ENCODE measurements at places on chromosomes 4 and X.
A peak's percentile ranks its signal among the peaks of the same experiment; 100 is the strongest.

DNA sequence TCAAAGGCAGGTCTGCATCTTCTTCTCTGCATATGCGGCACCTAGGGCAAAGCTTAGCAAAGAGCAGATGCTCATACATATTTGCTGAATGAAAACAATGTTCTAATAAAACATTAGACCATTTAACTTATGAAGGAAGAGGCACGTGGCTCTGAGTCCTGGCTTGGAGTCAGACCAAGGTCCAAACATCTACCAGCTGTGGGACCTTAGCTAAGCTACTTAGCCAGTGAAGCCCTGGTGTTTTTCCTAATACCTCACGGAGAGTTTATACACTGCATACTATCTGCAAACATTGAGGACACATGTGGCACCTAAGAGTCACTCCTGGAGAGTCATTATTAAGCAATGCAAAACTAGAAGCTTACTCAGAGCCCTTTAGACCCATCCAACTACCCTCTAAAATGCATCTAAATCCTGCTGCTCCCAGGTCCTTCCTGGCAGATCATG lies 9.0 kb downstream of the PDGFC start:
- DNase-seq = no peak

- no peak for DNase-seq
Measured at GRCh38 chr4:173642509-173642908, 112.5 kb upstream of the HAND2 start.

DNA sequence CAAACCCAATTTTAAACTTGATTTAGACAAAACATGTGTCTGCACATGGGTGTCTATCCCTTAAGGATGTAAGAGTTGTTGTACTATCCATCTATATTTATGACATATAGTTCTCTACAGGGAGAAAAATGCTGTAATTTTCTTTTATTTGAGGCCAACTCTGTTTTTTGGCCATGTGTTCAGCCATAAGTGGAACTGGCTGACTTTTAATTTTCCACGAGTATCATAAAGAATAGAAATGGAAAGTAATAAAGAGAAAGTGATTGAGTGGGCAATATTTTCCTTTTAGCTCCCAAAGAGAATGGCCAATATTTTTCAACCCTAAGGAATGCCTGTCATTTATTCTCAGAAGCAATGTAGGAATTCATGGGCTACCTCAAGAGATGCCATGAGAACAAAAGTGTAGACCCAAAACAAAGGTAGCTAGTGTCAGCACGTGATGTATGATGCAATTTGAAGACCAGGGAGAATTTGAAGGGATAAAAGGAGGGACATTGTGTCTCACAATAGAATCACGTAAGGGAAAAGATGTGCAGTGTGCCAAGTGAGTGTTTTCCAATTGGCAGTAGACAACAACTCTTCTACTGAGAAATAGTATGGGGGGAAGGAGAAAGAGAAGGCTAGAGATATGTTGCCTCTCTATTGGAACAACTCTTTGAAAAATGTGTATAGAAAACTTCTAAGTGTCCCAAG lies 27.8 kb upstream of the MXRA5 start:
- DNase-seq = no peak

DNA sequence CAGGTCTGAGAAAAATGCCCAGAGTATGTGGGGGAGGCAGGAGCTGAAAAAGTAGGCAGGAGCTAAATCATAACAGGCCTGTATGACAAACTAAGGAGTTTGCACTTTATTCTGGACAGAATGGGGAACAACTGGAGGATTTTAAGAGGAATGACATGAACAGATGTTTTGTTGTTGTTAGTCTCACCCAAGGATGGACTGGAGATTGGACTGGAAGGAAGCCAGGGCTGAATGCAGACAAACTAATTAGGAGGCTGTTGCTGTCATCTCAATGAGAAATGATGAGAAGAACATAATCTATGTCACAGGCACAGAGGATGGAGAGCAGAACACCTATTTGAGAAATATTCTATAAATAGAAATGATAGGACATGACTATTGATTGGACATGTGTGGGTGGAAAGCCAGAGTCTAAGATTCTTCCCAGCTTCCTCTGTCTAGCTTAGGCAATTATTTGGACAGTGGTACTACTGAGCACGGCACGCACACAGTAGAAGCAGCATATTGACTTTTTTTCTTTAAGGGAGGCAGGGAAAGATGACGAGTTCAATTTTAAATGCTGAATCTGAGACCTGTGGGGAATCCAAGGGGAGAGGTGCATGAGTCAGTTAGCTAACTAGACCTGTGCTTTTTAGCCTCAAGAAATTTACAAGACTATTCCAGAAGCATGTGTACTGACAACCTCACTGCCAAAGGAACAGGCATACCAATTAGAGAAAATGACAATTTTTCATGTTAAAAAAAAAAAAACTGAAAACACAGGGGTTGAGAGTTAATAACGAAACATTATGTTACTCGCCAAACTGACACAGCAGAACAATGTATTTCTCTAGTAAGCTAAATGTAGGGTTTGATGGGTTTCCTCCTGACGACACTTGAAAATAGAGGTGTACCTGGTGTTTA lies 963 bp upstream of the USO1 start:
- DNase-seq = no peak

DNA sequence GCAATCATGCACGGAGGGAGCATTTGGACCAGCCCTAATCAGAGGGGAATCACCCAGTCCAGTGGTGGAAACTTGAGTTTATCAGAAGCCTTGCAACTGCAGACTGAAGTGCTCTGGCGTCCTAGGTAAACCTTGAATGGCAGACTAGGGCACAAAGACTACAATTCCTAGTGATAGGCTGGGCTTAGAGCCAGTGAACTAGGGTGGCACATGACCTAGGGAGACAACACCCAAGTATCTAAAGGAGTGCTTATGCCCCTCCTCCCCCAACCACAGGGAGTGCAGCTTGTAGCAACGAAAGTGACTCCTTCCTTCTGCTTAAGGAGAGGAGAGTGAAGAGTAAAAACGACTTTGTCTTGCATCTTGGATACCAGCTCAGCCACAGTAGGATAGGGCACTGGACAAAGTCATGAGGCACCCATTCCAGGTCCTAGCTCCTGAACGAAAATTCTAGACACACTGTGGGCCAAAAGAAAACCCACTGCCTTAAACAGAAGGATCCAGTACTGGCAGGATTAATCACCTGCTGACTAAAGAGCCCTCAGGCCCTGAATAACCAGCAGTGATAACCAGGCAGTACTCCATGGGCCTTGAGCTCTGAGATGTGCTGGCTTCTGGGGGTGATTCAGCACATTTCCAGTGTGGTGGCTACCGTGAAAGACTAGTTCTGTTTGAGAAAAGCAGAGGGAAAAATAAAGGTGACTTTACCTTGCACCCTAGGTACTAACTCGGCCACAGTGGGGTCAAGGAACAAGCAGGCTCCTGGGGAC lies 58.7 kb upstream of the STARD8 start:
- no peak for DNase-seq

- peak; percentile 33 for DNase-seq
Measured at GRCh38 chr4:123444290-123444731, 47.7 kb downstream of the SPRY1 start.

- no peak for DNase-seq
Measured at GRCh38 chrX:139795196-139795595, 87.2 kb upstream of the MCF2 start.

- DNase-seq = no peak
Measured at GRCh38 chr4:150593996-150594395, 12.0 kb downstream of the MAB21L2 start.

GRCh38 chrX:153924149-153924861 lies 1.8 kb downstream of the ARHGAP4 start:
- no peak for DNase-seq

GRCh38 chrX:2974961-2975360 lies 31.4 kb upstream of the ARSH start:
- no peak for DNase-seq

GRCh38 chr4:52914051-52914605 lies 52.0 kb downstream of the RASL11B start:
- no peak for DNase-seq

DNA sequence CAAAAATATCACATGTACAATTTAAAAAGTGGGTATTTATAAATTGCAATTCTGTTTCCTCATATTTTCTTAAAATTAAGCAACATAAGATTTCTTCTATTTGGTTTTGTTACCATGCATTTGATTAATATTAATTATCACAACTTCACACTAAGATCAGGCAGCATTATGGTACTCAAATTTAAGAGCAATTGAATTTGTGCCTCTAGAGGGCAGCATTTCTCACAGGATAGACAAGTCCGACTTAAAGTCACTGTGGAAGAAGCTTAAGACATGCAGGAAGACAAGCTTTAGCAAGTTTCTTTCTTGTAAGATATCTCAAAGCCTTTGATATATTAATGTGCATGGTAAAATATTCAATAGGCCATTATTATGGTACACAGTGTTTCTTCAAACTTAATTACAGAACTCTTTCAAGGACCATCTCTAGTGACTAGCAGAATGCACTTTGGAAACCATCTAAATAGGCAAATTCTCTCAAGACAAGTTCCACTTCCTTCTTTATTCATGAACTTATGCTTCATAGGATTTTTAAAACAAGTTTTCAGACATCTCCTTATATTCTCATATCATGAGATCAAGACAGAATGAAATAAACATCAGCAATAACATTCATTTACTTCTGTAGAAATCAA lies 35.0 kb downstream of the FBXW7 start:
- no peak for DNase-seq

GRCh38 chr4:129344058-129344457 lies 248.1 kb downstream of the C4orf33 start:
- no peak for DNase-seq

DNA sequence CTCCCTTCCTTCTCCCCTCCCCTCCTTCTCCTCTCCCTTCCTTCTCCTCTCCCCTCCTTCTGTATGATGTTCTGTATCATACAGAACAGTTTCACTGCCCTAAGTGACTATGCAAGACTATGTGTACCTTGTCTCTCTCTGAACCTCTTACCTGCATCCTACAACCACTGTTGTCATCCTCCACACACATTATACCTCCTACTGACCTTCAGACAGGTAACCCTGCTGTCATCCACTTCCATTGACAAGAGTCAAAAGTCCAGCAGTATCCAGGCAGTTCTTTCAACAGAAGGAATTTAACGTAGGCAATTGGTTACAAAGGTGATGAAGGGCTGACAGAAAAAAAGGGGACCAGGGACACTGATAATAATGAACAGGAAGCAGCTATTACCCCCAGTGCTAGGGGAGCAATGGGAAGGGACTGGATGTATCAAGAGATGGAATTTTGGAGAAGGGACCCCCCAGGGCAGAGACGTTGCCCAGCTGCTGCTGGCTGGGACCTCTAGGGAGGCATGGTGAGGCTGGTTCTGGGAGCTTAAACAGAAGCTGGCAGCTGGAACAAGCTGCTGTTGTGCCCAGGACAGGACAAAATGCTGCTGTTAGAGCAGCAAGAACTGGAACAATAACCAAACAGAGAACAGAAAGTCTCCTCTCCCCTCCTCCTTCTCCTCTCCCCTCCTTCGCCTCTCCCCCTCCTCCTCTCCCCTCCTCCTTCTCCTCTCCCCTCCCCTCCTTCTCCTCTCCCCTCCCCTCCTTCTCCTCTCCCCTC lies 84.7 kb downstream of the DCTD start:
- no peak for DNase-seq

DNA sequence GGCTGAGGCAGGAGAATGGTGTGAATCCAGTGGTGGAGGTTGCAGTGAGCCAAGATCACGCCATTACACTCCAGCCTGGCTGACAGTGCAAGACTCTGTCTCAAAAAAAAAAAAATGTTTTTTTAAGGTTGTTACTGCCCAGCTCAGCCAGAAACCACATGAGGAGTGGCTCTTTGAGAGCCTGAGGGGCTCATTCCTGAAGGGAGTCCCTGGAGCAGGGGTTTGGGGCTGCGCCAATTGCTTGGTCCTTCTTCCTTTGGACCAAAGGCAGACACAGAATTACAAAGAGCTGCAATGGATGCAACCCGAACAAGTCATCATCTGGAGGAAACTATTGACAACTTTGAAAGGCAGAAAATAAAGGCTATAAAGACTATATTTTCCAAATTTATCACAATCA lies 60.6 kb upstream of the WWC2 start:
- DNase-seq = no peak

GRCh38 chr4:36328130-36328529 lies 46.7 kb downstream of the DTHD1 start:
- no peak for DNase-seq

DNA sequence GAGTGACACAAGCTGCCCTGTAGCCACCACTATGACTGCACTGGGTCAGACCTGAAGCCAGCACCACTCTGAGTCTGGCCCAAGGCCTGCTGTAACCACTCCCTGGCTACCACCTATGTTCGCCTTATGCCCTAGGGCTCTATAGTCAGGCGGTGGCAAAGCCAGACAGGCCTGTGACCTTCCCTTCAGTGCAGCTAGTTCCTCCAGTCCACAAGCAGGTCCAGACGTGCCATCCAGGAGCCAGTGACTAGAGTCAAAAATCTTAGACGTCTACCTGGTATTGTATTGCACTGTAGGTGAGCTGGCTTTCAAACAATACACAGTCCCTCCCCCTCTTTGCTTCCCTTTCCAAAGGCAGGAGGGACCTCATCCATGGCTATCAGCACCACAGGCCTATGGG lies 54.0 kb upstream of the RNF128 start:
- no peak for DNase-seq

DNA sequence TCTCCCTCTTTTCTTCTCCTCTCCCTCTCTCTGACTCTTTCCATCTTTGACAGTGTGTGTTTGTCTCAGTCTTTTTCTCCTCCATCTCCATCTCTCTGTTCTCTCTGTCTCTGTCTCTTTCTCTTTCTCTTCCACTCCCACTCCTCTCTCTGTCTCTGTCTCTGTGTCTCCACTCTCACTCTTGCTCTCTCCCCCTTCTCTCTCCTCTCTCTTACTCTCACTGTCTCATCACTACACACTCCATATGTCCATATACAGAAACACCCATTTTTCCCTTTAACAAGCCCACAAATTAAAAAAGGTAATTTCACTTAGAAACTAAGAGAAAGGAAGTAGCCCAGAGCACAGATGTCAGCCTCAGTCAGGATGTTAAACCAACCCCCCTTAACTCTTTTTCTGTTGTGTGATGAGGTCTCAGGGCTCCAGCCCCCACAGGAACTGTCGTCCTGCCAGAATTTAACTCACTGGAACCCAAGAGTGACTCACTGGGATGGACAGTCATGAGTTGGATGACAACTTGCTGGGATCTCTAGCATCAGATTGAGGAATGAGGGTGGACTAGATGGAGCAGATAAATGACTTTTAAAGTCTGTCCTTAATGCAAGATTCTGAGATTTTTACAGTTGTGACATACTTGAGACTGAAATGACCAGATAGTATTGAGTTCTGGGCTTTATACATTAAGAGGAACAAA lies 27.5 kb downstream of the OTUD6A start:
- DNase-seq = no peak

GRCh38 chrX:150058728-150059127 lies 120.4 kb upstream of the EOLA2 start:
- DNase-seq = no peak

DNA sequence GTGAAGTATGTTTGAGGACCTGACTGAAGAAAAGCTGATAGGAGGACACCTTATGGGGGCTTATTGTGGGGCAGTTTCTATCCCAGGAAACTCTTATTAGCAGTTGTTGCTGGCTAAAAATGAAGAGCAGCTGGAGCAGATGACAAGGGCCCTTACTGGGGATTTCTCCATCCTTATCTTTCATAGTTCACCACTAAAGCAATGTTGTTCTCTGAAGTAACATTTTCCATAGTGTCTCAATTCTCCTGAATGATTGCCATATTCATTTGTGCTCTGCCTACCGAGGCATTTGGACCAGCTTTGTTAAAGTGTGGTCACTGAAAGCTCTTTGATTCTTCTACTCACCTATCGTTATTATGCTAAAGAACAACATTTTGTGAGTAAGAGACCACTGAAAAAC lies 7.7 kb downstream of the ENOX2 start:
- DNase-seq = no peak

GRCh38 chr4:94406668-94407437 lies 44.9 kb upstream of the PDLIM5 start:
- peak; percentile 53 for DNase-seq

- DNase-seq = no peak
Measured at GRCh38 chr4:118557298-118557851, 127.8 kb upstream of the METTL14 start.
